Activated CD8-positive, alpha-beta memory T cell treated with anti-CD3 and anti-CD28 coated beads, Interleukin-2, amount 10 ng/mL, durations not matched to agents 7 days and 5 days (primary cell): ENCODE measurements at places on chromosomes 1 and 21. TPM values are rescaled to one million over a fixed set of nuclear protein-coding genes. Genes with fewer than 3 reads are reported as not detected.

DNA sequence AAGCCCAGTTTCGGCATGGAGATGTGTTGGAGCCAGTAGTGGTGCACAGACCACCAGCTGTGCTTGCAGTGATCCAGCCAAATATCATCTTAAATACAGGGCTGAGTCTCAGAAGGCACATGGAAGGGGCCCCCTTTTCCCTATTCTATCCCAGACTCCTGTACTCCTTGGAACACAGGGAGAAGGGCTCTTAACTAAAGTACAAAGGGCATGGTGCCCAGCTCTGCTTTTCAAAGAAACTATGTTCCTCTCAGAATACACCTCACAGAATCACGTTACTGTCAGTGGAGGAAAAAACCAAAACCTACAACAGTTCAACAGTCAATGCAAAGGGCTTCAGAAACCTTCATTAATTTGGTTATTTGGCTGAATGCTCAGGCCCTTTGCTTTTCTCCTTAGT lies 180.6 kb upstream of the C1orf105 start:
- DNase-seq: no peak

- DNase-seq: peak; percentile 67
These were observed 189.3 kb upstream of the EDN2 start for GRCh38 chr1:41673806-41674205.

DNA sequence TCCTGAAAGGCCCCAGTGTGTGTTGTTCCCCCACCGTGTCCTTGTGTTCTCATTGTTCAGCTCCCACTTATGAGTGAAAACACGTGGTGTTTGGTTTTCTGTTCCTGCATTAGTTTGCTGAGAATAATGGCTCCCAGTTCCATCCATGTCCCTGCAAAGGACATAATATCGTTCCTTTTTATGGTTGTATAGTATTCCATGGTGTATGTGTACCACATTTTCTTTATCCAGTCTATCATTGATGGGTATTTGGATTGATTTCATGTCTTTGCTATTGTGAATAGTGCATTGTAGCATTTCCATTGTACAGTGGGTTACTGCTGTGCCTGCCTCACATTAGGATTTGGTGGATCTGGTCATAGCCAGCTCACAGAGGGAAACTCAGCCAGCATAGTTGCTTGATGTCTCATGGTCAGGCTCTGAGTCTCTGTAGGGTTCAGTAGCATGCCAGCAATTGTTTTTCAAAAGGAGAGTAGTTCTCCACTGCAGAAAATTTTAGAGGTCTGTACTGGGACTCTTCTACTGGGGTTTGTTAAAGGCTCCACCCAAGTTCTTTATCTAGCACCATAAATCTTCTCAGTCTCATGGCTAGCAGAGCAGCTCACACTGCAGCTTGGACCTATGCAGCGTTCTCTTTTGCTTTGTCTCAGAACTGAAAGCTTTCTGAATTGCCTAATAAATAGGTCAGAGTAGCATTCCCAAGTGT lies 41.0 kb downstream of the RUNX3 start:
- DNase-seq: no peak

DNA sequence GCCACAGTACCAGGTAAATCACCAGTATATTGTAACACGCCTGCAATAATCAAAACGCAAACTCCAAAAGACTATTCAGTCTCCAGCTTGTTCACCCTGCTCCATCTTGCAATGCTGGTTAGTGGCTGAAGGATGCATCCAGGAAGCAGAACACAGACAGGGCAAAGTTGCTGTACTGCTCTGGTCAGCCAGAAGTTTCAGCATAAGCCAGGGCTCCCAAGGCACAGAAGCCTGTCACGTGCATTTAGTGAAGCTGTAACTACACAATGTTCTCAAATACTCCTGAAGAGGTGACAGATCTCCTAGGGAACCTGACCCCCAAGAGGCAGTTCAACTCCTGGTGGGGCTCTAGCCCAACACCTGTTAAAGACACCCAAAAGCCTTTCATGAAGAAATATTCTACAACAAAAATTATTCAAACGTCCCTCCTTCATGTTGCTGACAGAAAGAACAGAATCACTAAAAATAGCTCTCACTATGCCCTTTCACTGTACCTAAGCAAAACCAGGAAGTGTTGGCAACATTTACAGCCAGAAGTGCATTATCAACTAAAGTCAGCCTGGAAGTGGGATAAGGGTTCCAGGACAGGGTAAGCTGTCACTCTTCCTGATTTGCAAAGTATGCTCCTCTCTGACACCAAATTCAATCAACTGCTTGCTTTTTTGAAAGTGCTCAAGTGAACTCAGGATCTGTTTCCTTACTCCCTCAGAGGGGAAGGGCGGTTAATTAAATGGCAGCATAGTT lies 52.1 kb downstream of the SLC35D1 start:
- DNase-seq: no peak

DNA sequence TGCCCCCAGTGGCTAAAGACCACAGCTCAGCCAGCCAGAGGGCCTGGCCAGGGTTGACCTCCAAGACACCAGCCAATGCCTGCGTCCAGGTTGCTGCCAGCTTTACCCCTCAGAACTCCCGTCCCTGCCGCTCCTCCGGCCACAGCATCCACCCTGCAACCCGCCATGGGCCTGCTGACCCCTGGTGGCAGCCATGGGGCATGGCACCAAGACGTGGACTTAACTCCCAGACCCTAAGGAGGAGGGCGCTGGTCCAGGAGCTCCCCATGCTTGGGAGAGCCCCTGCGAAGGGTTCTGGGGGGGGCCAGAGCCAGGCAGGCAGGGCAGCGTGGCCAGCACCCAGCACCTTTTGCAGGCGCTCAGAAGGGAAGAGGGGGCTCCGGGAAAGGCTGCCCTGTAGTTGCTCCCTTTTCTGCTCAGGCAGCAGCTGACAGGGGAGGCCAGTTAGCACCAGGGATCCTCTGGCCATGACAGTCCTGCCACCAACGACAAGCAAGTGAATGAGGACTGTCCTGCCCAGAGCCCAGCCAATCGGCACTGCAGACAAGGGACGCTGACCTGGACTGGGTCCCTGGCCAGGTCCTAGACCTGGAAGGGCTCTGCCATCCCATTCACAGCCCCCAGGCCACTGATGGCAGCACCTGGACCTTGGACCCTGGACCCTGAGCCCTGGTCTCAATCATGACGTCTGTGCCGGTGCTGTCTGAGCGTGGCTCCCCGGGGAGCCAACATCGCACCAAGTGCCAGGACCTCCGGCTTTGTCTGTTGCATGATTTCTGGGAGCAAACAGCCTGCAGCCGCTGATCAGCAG lies 246.2 kb downstream of the NPHP4 start:
- DNase-seq: peak; percentile 73

DNA sequence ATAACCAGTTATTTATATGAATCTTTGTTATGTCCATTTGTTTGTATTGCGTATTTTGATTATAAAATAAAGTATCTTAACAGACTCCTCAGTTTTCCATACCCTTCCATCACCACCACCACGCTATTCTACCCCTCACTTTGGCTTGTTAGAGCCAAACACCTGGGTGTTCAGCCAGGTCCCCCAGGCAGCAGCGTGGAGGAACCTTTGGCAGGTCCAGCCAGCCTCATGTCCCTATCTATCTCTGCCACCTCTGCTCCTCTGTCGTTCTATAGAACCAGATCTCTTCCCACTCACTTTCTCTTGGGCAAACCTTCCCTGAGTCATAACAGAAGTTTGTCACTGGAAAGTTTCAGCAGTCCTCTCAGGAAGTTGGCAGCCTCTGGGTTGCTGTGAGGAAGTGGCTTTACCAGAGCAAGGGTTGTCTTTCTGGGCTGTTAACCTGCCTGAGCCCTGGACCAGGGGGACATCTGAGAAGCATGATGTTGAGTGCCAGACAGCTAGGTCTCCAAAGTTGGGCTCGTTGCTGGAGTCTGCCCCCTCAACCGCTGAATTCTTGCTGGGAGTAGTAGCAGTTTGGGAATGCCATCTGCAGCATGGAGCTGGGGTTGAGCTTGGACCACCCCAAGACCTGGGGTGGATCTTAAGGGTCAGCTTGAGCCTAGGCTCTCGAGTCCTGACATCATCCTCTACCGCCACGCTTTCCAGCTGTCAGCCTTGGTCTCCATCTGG lies 996 bp upstream of the SH3BGRL3 start:
- peak; percentile 62 for DNase-seq

- DNase-seq: no peak
These were observed 97.4 kb downstream of the GIPC2 start for GRCh38 chr1:78143152-78143551.

DNA sequence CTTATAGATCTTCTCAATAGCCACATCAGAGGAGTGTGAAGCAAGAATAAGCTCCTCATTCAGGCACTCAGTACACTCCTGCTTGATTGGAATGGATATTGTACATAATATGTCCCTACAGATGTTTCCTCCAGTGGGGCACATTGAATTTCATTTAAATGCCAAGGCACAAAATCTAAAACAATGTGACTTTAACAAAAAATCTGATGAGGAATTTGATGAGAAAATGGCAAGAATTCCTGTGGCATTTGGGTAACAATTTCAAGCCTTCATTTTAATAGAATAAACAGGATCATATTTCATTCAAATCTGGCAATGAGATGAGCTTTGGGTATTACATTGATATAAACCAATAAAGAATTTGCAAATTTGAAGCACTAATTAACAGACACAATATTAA lies 307.7 kb upstream of the PKN2 start:
- no peak for DNase-seq

DNA sequence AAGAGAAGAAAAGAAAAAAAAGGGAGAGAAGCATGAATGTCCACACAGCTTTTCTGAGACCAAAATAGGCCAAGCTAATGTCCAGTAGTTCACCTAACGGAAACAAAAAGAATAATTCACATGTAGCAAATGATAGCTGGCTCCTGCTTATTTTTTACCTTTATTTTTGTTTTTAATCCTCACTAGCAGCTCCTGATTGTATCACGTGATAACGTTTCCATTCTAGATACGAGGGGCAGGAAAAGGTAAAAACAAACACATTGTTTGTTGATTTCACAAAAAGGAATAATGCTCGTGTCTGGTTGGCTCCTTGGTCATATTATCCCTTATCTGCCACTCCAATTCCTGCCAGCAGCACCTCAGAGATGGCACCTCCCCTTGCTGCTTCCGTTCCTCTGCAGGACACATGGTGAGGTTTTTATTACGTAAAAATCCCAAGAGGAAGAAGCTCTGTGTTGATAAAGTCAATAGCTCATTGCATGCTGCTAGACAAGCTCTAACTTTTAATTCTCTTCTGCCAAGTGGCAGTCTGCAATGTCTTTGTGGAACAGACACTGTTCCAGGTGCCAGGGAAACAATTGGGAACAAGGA lies 201.7 kb downstream of the CRB1 start:
- no peak for DNase-seq

DNA sequence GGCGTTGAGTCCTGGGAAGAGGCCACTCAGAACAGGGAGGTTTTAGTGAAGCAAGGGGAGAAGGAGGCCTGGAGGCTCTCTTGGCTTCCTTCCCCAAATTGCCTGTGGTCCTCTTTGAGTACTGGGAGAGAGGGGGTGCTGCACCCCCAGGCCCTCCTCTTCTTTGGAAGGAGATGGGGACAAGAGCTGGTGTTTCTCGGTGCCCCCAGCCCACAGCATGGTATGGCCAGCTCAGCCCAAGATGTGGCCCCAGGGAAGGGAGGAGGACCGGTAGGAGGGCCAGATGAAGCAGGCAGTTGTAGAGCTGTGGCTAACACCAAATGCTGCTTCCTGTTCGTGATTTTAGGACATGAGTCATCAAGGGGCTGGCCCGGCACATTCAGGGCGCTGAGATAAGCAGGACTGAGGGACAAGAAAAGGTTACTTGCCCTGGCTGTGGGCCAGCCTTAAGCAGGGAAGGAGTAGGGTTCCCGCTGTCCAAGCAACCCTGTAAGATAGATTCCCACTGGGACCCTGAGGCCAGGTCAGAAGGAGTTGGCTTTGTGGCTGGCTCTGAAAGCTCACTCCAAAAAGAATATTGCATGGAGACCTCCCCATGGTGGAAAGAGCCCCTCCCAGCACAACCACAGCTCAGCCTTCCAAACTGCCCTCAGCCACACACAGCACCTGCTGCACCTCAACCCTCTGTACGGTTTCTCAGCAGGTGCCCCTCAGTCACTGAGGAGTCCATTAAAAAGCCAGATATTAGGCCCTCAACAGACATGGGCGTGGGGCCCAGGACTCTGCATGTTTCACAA lies 4.9 kb upstream of the TNFRSF1B start:
- DNase-seq: peak; percentile 95

GRCh38 chr1:54254055-54254454 lies 54.1 kb downstream of the MRPL37 start:
- no peak for DNase-seq

DNA sequence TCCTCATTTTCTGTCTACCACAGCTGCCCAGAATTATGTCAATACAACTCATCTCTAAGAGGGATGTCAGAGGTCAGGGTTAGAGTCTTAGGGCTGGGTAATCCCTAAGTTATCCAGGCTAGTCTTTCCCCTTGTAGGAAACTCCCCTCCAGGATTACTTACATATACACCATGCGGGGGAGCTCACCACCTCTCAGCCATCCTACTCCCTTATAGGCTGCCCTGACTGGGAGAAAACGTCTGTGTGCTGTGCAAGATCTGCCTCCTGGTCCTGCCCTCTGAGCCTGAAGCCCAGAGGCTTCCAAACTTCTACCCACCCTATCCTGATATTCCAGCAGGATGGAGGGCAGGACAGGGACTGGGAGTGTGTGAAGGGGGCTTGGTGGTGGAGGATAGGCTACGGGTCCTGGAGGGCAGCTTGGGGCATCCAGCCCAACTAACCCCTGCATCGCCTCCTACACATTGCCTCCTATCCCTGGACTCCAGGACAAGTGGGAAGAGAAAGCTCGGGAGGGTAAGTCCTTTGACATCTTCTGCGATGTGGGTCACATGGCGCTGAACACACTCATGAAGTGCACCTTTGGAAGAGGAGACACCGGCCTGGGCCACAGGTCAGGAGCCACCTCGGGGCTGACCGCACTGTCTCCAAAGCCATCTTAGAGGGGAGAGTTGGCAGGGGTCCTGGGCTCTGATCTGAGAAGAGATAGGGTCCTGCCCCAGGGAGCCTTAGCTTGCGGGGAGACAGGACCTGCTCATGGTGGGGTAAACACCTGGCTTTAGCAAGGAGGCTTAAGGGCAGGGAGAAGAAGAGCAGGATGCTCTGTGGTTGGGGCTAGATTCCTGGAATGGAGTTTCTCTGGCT lies 14.4 kb downstream of the CYP4B1 start:
- DNase-seq: no peak

DNA sequence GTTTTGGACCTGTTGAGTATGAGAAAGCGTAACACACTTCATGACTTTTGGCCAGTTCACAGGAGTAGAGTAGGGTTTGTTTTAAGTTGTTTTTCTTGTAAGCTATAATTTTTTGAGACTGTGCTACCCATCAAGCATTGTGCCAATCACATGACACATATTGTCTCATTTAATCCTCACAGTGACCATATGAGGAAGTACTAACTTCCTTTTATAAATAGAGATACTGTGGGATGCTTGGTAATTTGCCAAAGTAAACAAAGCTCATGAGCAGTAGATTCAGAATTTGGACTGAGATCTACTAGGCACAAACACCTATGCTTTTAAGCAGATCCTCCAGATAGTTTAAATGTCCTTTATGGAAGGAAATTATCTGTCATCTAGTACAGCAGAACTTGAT lies 178.3 kb downstream of the CACNA1E start:
- DNase-seq: no peak

GRCh38 chr1:109306832-109307273 lies at the start of gene MYBPHL:
Gene MYBPHL (minus strand): TSS chr1:109307011. CDS start chr1:109306991, 20 bp downstream.
- DNase-seq: no peak

Gene LGR6
- 0.26 TPM for total RNA-seq

Gene TENT5C
- 50.3 TPM for total RNA-seq

Gene KISS1
- not detected for total RNA-seq

Gene DMRTA2
- total RNA-seq: not detected

Gene LCE3E
- total RNA-seq: not detected

Gene SDCCAG8
- 27.1 TPM for total RNA-seq

Gene B3GALT2
- 2.5 TPM for total RNA-seq
